ENCODE measurements at places on chromosomes 11 and 22. TPM values are rescaled to one million over a fixed set of nuclear protein-coding genes. Genes with fewer than 3 reads are reported as not detected.

Gene APOC3
- not detected for total RNA-seq

Gene APOL4
- not detected for total RNA-seq

Gene CNTN5
- not detected for total RNA-seq

Gene SCN2B
- total RNA-seq: not detected

Gene SHANK2
- total RNA-seq: not detected

Gene PHF21B
- total RNA-seq: not detected

Gene TLCD5
- total RNA-seq: 1.7 TPM

- no peak for DNase-seq
- H3K36me3 ChIP-seq: no peaks in the 10 kb centered on the region
- no peak overlapping the region for H3K4me3 ChIP-seq
- peaks cover 2% of the 10 kb centered on the region for H3K4me1 ChIP-seq
- H3K27ac ChIP-seq: no peak overlapping the region
- no peaks in the 10 kb centered on the region for H3K27me3 ChIP-seq
These were observed 13.4 kb upstream of the TPCN2 start for GRCh38 chr11:69035150-69035945.

DNA sequence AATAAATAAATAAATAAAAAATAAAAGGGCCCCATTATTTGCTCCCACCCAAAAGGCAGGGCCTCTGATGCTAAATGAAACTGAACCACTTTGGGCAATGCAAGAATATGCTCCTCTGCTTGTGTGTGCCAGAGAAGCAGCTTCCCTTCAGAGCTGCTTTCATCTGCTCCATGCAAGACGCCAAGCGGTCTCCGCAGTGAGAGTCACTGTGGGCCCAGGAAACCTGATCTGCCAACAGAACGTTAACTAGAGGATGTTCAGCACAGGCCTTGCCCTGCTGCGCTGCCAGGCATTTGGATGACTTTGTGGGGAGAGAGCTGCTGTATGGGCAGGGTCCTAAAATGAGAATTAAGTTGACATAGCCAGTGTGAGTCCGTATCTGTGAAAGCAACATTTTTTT lies 43.7 kb upstream of the APOA1 start:
- no peak overlapping the region for H3K4me3 ChIP-seq
- no peak for DNase-seq
- no peaks in the 10 kb centered on the region for H3K27me3 ChIP-seq
- H3K4me1 ChIP-seq: peaks cover 19% of the 10 kb centered on the region
- H3K36me3 ChIP-seq: peaks cover 9% of the 10 kb centered on the region

DNA sequence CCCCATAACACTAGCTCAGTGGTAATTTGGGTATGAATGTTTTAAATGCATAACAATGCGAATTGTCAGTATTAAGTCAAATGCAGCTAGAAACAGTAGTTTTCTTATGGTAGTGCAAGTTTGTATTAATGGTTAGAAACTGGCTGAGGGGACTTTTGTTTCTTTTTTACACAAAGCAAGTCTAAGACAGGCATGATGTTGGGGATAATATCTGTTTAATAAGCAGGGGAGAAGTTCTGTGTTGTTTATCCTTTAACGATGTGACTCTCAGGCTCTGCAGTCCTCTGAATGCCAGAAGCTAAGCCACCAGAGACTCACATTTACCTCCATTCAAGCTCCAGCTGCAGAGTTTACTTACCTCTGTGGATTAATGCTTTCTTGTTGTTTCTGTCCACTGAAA lies 67.8 kb downstream of the SYT9 start:
- no peak overlapping the region for H3K4me3 ChIP-seq
- H3K4me1 ChIP-seq: no peaks in the 10 kb centered on the region
- no peaks in the 10 kb centered on the region for H3K36me3 ChIP-seq
- no peak for DNase-seq

DNA sequence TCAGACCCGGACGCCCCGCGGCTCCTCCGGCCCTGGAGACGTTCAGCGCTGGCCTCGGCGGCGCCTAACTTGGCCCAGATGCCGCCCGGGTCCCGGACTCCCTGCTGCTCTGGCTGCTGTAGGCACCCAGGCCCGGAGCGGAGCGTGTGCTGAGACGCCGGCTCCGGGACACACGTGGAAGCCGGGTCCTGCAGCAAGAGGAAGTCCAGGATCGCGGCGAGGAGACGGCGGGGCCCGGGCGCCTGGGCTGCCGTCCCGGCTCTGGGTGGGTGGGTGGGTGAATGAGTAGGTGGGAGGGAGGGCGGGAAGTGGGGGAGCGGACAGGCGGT lies 223 bp downstream of the WT1 start:
- no peak for DNase-seq
- H3K36me3 ChIP-seq: peaks cover 4% of the 10 kb centered on the region
- peaks cover 5% of the 10 kb centered on the region for H3K4me1 ChIP-seq
- no peak overlapping the region for H3K27ac ChIP-seq
- peaks cover 71% of the 10 kb centered on the region for H3K27me3 ChIP-seq

- H3K27me3 ChIP-seq: no peaks in the 10 kb centered on the region
- H3K4me1 ChIP-seq: no peaks in the 10 kb centered on the region
- no peak for DNase-seq
- no peaks in the 10 kb centered on the region for H3K36me3 ChIP-seq
- no peak overlapping the region for H3K4me3 ChIP-seq
These were observed 1086.1 kb upstream of the CNTN5 start for GRCh38 chr11:97934572-97935208.

DNA sequence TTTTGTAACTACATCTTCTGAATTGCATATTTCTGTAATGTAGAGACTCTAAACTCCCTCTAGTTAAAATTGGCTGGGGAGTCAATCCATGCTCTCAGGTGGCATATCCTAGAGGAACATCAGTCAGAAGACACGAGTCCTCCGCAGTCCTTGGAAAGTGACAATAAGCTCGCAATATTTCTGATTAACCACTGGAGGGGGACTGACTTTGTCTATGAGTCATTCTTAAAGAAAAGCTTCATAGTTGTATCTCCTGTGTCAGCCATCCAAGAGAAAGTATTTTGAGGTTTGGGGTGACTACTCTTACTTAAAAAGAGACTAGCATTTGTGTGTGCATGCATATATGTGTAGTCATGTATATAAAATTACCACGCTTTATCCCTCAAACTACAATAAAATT lies 60.2 kb downstream of the SLN start:
- no peak overlapping the region for H3K4me3 ChIP-seq
- H3K36me3 ChIP-seq: no peaks in the 10 kb centered on the region
- DNase-seq: no peak
- no peak overlapping the region for H3K27ac ChIP-seq
- peaks cover 12% of the 10 kb centered on the region for H3K27me3 ChIP-seq

GRCh38 chr11:91248199-91248807 lies 976.3 kb upstream of the FAT3 start:
- H3K4me1 ChIP-seq: no peaks in the 10 kb centered on the region
- H3K4me3 ChIP-seq: no peak overlapping the region
- no peak overlapping the region for H3K27ac ChIP-seq
- H3K27me3 ChIP-seq: no peaks in the 10 kb centered on the region
- H3K36me3 ChIP-seq: no peaks in the 10 kb centered on the region

DNA sequence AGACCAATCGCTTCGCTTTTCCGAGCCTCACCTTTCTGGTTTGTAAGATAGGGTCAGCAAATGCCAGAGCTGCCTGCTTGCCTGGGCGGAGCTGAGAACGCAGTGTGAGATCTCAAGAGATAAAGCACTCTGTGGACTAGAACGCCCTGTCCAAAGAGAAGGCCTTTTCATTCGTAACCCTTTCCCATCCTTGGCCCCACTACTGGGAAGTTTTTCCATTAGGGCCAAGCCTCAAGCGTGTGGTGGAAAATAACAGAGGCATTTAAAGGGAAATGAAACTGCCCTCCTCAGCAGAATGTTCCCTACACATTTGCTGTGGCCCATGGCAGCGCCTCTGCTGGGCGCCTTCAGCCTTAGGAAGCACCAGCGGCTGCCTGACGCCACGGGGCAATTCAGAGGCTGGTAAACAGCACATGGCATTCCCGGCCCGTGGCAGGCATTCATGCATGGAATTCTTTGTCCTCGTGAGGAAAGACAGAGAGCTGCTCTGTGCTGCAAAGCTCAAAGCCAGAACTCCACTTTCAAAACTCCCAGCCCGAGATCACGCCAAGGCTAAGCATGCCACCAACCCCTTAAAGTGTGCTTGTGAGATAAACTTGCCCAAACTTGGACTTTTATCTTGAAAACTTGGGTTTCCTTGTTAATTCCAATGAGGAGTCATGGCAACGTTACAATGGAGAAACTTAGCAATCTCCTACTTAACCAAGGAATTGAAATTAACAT lies 38.1 kb downstream of the AHNAK start:
- H3K27me3 ChIP-seq: peaks cover 10% of the 10 kb centered on the region
- DNase-seq: no peak
- H3K4me1 ChIP-seq: peaks cover 10% of the 10 kb centered on the region
- H3K4me3 ChIP-seq: no peak overlapping the region

DNA sequence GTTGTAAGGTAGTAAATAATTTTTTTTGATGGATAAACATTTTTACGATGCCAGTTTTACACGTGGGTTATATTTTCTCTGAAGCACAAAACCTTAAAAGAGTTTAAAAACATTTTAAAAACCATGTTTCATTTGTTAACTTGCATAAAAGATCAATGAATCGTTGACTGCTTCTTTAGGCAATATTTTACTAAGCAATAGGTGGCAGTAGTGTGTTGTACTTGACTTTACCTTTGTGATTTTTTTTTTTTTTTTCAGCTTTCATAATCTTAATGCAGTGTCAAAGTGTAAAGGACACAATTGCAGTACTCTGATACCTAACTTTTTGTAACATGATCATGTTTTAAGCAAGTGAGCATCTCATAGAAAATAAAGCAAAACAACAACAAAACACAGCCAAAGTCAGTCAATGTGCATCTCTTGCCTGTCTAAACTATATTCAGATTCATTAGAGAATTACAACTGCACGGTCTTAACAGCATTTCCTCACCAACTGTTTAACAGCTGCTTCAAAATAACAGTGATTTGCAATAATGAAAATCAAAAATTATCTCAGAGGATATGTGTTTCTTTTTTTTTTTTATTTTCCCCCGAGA lies 27.7 kb downstream of the DNAJC24 start:
- no peak overlapping the region for H3K4me3 ChIP-seq
- peaks cover 3% of the 10 kb centered on the region for H3K36me3 ChIP-seq
- no peak for DNase-seq

- H3K36me3 ChIP-seq: peaks cover 52% of the 10 kb centered on the region
- no peak overlapping the region for H3K27ac ChIP-seq
- H3K4me3 ChIP-seq: no peak overlapping the region
- no peaks in the 10 kb centered on the region for H3K27me3 ChIP-seq
These were observed 26.3 kb downstream of the SYTL2 start for GRCh38 chr11:85784480-85785265.

GRCh38 chr11:8820401-8820800 lies 90.6 kb upstream of the AKIP1 start:
- H3K36me3 ChIP-seq: no peaks in the 10 kb centered on the region
- no peaks in the 10 kb centered on the region for H3K4me1 ChIP-seq
- no peak overlapping the region for H3K27ac ChIP-seq
- no peak overlapping the region for H3K4me3 ChIP-seq
- no peak for DNase-seq
- peaks cover 10% of the 10 kb centered on the region for H3K27me3 ChIP-seq

DNA sequence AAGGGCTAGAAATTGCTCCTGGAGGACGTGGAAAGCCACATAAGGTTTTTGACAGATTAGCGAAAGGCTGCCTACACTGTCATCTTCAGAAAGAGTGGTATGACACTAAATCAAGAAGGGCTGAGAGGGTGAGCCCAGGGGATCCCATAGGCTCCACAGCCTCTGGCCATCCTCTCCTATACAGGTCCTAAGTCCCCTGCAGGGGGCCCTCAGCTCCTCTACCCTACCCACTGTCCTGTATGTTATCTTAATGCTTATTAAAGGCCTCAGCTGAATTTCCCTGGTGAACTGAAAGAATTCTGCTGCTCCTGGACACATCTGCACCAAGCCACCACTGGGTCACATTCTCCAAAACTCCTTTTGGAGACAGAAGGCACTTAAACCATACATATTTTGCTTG lies 7.9 kb downstream of the KLHL22 start:
- no peak for DNase-seq
- H3K27ac ChIP-seq: no peak overlapping the region
- no peak overlapping the region for H3K4me3 ChIP-seq
- peaks cover 10% of the 10 kb centered on the region for H3K36me3 ChIP-seq
- peaks cover 15% of the 10 kb centered on the region for H3K4me1 ChIP-seq

DNA sequence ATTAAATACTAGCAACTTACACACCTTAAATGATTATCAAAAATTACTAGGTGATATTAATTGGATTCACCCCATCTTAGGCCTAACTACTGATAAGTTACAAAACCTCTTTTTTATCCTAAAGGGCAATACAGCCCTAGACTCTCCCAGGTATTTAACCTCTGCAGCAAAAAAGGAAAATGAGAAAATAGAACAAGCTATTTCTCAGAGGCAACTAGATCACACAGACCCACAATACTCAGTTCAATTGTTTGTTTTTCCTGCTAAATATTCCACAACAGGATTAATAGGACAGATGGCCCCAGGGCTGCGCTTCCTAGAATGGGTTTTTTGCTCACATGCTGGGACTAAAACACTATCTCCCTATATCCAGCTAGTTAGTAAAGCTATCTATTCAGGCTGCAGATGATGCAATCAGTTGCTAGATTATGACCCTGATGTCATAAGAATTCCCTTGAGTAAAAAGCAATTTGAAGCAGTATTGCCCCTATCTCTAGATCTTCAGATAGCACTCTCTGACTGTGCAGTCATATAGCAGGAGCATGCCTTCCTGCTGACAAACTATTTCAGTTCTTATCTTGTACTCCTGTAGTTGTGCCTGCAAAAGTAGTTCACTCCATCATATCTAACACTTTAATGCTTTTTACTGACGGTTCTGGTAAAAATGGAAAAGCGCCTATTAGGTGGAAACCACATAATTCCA lies 1595.5 kb upstream of the TENM4 start:
- no peak overlapping the region for H3K4me3 ChIP-seq
- H3K36me3 ChIP-seq: no peaks in the 10 kb centered on the region
- no peaks in the 10 kb centered on the region for H3K27me3 ChIP-seq

- peaks cover 7% of the 10 kb centered on the region for H3K36me3 ChIP-seq
- H3K27me3 ChIP-seq: peaks cover 1% of the 10 kb centered on the region
- H3K4me3 ChIP-seq: peak overlapping the region; percentile 98
- no peak for DNase-seq
- H3K27ac ChIP-seq: peak overlapping the region; percentile 93
These were observed 1.7 kb upstream of the TXNRD2 start for GRCh38 chr22:19943082-19944026.

All from activated T-helper 1 cell treated with anti-CD3 and anti-CD28 coated beads, Interleukin-12 subunit alpha, Interleukin-12 subunit beta, Interleukin-2, Interleukin-4 antibody, amounts not matched to agents 30 ng/mL and 10 ng/mL and 1 ng/mL, durations not matched to agents 14 hours and 24 hours and 36 hours (primary cell).